ENCODE measurements at places on chromosomes 1 and 21. TPM values are rescaled to one million over a fixed set of nuclear protein-coding genes. Genes with fewer than 3 reads are reported as not detected.
A peak's percentile ranks its signal among the peaks of the same experiment; 100 is the strongest.

DNA sequence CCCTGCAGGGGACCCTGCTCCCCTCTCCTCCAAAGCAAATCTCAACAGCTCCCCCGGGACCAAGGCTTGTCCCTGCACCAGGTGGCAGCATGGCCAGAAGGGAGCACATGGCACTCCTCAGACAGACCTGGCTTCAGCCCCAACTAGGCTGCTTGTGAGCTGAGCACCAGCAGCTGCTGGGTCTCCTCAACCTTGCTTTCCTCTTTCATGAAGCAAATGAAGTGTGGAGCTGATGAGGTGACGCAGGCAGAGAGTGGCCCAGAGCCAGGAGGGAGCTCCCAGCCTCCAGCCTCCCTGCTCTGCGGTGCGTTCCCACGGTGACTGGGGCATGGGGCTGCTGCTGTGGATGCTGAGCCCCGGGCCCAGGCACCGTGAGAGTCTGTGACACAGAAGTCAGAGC, 34.0 kb downstream of the MEGF6 start:
- DNase-seq = no peak

DNA sequence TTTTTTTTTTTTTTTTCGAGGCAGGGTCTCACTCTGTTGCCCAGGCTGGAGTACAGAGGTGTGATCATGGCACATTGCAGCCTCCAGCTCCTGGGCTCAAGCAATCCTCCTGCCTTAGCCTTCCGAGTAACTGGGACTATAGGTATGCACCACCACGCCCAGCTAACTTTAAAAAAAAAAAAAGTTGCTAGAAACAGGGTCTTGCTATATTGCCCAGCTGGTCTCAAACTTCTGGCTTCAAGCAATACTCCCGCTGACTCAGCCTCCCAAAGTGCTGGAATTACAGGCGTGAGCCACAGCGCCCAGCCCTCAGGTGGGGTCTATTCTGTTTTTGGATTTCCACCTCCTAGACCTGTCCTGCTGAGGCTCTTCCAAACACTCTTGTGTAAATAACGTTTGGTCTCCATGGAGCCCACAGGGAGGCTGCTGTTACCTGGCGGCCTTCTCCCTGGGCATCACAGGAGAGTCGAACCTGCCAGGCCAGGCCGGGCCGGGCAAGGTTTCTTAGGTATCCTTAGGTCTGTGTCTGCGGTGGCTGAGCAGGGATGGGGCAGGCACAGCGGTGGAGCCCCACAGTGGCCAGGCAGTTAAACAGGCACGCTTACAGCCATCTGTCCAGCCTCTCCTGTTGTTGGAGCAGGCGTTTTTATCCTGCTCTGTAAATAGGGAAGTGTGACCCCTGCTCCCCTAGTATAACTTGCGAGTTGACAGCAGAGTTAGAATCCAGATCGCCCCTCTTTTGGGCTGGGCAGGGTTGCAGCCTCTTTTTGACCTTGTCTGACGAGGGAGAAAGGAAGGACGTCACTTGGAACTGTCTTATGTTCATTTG, 18.8 kb downstream of the PLEKHM2 start:
- DNase-seq = peak; percentile 73

DNA sequence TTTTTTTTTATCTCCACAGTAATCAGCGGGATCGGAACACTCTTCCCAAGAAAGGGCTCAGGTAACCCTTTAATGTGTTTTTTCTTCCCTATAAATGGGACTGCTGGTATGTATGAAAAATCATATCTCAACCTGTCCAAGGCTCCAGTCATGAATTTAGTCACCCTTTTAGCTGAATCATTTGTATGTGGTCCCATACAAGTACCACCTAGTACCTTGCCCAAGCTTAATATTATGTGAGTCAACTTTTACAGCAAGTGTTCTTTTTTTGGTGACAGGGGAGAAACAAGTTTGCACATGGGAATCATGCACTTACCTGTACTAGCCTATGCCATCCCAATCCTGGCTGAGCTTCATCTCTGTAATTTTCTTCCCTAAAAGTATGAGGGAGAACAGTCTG, 43.7 kb upstream of the IPO9 start:
- DNase-seq = no peak

DNA sequence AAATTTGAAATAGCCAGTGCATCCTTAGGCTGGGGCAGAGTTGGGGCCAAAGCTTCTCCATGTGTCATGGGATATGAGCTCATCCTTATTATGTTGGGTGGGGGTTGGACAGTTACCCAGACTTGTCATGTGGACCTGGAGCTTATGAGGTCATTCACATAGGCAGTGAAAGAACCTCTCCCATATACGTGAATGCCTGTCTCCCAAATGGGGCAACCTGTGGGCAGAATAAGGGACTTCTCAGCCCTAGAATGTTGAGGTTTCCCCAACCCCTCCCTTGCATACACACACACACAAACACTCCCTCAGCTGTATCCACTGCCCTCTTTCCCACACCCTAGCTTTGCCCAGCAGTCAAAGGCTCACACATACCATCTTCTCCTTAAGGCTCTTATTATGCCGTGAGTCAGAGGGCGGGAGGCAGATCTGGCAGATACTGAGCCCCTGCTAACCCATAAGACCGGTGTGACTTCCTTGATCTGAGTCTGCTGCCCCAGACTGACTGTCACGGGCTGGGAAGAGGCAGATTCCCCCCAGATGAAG, 2.3 kb upstream of the IVL start:
- DNase-seq = no peak

GRCh38 chr1:234536741-234537140, 57.8 kb upstream of the TARBP1 start:
- DNase-seq = no peak

DNA sequence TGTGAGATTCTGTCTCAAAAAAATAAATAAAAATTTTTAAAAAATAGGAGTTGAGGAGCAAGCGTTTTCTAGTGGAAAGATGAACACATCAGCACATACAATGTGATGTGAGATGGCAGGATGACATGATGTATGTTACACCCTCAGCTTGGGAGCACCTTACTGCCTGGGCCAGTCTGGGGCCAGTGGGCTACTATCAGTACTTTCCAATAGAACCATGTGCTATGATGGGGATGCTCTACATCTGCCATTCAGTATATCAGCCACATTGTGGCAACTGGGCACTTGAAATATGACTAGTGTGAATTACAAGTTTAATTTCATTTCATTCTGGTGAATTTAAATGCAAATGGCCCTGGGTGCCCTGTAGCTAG, 156.0 kb downstream of the PGBD5 start:
- DNase-seq = no peak

DNA sequence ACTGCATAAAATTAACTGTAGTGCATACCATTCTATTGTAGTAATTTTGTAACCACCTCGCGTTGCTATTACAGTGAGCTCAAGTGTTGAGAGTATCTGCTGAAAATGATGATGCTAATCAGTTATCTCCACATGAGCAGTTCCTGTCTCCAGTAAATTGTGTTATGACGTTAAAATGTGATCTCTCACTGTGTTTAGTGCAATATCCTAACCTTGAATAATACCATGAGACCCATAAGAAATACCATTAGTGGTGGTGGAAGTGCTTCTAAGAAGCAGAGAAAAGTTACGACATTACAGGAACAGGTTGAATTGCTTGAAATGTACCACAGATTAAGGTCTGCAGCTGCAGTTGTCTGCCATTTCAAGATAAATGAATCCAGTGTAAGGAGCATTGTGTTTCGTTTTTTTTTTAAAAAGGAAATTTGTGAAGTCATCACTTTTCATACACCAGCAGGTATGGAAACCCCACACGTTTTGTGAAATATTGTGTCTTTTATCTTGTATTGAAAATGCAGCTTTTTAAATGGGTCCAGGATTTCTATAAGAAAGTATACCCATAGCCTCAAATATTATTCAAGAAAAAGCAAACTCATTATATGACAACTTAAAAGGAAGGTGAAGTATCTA, 72.5 kb downstream of the ANGPTL1 start:
- DNase-seq = no peak

- no peak for DNase-seq
These were observed 6.7 kb downstream of the PM20D1 start for GRCh38 chr1:205843036-205843859.

- DNase-seq = no peak
These were observed 56.4 kb downstream of the ELK4 start for GRCh38 chr1:205575294-205575885.

- no peak for DNase-seq
These were observed 25.2 kb downstream of the CNST start for GRCh38 chr1:246591504-246591903.

GRCh38 chr1:232452117-232452516, 177.8 kb downstream of the SIPA1L2 start:
- DNase-seq = no peak

DNA sequence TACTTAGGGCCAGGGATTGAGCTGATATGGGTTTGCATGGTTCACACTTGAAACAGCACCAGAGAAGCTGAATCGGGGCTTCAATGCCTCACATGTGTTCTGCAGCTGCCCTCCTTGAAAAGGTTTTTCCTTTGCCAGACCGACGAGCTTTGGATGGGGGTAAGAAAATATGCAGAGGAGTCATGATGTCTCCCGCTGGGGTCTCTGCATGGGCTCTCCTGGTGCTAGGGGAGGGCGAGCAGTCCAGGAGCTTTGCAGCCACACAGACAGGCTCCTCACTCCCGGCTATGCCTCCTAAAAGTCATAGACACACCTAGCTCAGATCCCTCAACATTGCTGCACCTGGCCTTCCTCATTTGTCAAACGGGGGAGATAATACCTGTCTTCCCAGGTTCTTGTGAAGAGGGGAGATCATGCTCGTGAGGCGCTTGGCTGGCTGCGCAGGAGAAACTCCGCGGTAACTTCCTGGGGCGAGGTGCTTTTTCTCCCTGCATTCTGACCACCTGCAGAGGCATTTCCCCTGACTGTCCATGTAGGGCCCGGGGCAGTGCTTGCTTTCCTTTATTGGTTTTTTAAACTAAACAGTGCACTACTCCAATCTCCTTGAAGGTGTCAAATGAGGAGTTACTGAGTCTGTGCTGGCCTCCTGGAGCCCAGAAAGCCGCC, 112.4 kb downstream of the PLXNA2 start:
- DNase-seq = no peak

DNA sequence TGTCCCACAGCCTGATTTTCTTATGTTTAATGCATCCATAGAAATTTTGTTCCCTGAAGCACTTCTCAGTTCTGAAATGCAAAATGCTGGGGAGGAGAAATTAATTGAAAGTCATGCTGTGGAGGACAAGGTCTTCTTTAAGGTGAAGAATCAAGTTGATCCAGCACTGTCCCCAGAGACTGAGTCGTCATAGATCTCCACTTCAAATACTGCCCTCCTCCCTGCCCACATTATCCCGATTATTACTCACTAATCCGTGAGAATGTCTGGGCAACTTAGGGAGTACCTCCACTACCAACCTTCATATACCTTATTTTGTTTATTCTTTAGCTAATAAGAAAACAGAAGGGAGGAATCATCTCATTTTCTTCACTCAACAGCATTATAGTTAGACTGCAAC, 70.0 kb upstream of the FMN2 start:
- no peak for DNase-seq

DNA sequence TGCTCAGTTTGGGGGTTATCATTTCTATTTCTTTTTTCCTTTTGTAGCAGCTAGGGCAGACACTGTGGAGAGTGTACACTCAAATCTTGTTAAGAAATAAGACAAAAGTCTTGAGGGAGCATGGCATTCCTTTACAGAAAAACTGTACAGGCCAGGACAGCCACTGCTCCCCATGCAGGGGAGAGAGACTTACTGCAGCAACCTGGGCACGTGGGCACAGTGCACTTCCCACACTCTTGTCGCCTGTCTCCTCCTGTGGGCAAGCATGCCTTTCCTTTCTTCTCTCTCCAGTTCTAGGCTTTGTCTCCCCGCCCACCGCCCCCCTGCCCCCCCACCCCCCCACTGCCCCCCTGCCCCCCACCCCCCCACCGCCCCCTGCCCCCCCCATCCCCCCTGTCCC, 51.9 kb downstream of the PHC2 start:
- peak; percentile 60 for DNase-seq

- DNase-seq = no peak
These were observed 1.8 kb upstream of the GBP5 start for GRCh38 chr1:89274411-89274857.

GRCh38 chr1:102100666-102101065, 103.9 kb upstream of the OLFM3 start:
- no peak for DNase-seq

DNA sequence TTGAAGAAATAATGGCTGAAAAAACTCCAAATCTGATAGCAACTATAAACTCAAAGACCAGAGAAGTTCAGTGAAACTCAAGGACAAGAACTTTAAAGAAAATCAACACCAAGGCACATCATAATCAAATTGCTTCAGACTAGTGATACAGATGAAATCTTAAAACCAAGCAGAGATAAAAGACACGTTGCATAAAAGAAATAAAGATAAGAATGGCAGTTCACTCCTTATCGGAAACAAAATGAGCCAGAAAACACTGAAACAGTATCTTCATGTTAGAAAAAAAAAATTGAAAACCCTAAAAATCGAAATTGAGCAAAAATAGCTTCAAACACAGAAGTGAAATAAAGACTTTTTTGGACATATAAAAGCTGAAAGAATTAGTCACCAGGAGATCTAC, 4.6 kb upstream of the RAB4A start:
- DNase-seq = no peak

DNA sequence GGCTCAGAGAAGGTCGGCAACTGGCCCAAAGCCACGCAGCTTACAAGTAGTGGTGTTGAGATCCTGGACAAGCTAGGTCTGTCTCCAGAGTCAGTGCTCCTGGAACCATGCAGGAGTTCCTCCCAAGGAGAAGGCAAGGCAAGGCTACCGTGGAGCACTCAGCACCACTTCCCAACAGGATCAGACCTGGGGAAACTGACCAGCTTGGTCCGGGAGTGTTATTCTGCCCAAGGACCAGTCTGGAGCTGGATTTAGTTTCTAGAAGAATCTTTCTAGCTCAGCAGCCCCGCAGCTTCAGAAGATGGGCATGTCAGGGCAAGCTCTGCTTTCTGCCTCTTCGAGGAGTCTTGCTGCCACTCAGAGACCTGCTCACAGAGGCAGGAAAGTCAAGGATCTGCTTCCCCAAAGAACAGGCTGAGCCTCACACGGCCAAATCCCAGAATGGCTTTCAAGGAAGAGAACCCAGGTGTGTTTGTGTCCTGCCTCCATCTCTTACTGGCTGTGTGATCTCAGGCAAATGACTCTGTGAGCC, 302.8 kb downstream of the MATN1 start:
- DNase-seq = no peak

DNA sequence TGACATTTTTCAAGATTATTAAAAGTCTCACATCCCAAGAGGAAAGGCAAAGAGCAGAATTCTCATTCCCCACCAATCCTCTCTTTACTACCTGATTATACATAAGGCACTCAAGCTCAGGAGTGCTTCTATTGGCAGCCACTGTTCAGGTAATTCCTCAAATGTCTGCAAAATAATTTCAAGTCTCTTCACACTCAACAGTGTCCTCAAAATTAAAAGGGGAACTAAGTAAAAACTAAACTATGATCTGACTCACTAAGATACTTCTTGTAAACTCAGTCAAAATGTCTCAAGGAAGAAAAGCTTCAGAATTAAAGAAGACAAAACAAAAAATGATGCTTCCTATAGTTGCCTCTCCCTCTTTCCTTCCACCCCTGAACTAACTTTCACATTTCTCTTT, 135.6 kb downstream of the GPATCH2 start:
- no peak for DNase-seq

OR10J5 gene
- total RNA-seq = not detected

MYBPH gene
- total RNA-seq = not detected

EFNA3 gene
- total RNA-seq = 1.9 TPM

HAO2 gene
- not detected for total RNA-seq

SLC1A7 gene
- total RNA-seq = 1.1 TPM

LAD1 gene
- total RNA-seq = 47.5 TPM

ASPM gene
- total RNA-seq = under 0.01 TPM

TNFRSF18 gene
- total RNA-seq = 0.89 TPM

RSPH1 gene
- total RNA-seq = 10.3 TPM

LORICRIN gene
- total RNA-seq = not detected

Measured in upper lobe of left lung (tissue), 6 donors.